ENCODE measurements at places on chromosomes 6 and 20. TPM values are rescaled to one million over a fixed set of nuclear protein-coding genes. Genes with fewer than 3 reads are reported as not detected.

- no peak for DNase-seq
These were observed 8.1 kb upstream of the TSPYL1 start for GRCh38 chr6:116287689-116288282.

DNA sequence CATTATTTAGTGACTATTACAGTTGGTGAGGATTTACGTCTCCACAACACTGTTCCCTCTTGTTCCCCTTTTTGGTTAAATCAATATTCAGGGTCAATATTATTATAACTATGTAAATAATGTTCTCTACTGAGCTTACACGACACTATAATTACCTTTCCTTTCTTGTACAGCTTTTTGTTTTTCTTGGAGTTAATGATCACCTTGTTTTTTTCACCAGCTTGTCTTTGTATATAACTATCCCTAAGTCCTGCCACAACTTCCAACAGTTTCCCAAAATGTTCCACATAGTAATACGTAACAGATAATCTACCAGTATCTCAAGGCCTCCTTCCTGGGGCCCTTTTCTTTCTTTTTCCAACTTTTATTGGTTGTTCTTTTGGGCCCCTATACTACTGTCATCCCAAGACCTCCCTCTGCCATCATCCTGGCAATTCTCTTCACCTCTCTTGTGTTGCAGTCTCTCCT is 142.0 kb upstream of the SOX4 start:
- no peak for DNase-seq

DNA sequence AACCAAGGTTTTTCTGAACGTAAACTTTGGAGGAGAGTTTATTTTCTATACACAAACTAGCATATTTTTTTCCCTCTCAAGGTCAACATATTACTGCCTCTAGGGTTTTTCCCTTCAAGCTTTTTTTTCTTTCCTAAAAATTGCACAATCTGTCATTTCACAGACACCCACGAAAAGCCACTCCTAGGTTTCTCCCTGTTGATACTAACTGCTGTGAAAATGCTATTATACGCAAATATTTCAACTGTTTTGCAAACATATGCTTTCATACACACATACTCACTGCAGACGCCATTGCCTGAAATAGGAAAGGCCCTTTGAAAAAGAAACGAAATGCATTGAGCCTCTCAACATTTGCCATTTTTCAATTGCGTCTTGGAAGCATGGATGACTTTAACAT is 333.0 kb downstream of the CD83 start:
- no peak for DNase-seq

GRCh38 chr6:153947808-153948447 is 91.1 kb upstream of the OPRM1 start:
- DNase-seq, result no peak

Gene SYTL3
- total RNA-seq, result 4.7 TPM

Gene HLA-DQA1
- 24.1 TPM for total RNA-seq

Gene SALL4
- 0.41 TPM for total RNA-seq

Gene VSX1
- total RNA-seq, result 0.22 TPM

Gene BPIFB2
- total RNA-seq, result not detected

Gene KCNG1
- total RNA-seq, result 16.9 TPM
